Forelimb muscle (tissue), 1 donor: ENCODE measurements at places on chromosomes 7 and 10.

DNA sequence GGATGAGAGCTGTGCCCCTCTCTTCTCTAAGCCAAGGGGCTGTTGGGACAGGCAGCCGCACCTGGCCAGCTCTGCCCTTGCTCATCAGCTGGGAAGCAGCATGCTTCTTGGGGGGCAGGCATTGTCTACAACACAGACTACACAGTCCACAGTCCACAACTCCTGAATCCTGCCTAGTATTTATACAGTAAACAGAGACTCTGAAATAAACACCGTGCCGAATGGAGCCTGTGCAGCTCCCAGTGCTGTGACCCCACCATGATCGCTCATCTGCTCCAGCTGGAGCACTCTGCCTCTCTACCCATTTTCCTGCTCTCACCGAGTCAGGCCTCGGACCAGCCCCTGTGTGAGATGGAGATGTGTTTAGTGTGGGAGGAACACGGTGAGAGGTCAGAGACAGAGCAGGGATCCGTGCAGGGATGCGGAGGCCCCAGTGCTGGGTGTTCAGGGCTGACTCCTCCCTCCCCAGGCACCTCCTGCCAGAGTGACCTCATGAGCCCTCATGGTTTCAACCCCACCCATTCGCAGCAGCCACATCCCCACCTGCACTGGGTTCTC is 608.0 kb downstream of the DNAJB6 start:
- no peak for DNase-seq

DNA sequence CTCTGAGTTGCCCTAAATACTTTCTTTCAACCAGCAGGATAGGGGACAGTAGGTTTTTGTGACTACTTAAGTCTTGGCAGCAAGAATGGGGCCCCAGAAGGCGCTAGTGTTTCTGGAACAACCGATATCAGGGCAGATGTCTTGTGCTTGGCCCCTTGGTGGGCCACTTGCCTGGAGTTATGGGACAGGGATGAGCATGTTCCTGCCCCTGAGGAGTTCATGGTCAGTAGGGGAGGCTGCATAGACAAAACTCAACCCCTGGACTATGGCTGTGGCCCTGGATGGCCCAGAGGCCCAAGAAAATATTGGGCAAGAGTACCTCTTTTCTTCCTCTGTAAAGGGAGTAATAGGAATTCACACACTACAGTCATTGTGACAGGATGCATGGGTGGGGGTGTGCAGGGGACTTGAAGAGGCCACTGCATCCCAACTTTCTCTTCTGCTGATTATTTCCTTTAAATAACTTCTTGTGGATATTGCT is 57.7 kb upstream of the IGFBP3 start:
- no peak for DNase-seq

GRCh38 chr7:99210265-99210970 is 2.5 kb upstream of the KPNA7 start:
- no peak for DNase-seq

- DNase-seq: no peak
Measured at GRCh38 chr10:13750299-13751190, 163.8 kb downstream of the PRPF18 start.

DNA sequence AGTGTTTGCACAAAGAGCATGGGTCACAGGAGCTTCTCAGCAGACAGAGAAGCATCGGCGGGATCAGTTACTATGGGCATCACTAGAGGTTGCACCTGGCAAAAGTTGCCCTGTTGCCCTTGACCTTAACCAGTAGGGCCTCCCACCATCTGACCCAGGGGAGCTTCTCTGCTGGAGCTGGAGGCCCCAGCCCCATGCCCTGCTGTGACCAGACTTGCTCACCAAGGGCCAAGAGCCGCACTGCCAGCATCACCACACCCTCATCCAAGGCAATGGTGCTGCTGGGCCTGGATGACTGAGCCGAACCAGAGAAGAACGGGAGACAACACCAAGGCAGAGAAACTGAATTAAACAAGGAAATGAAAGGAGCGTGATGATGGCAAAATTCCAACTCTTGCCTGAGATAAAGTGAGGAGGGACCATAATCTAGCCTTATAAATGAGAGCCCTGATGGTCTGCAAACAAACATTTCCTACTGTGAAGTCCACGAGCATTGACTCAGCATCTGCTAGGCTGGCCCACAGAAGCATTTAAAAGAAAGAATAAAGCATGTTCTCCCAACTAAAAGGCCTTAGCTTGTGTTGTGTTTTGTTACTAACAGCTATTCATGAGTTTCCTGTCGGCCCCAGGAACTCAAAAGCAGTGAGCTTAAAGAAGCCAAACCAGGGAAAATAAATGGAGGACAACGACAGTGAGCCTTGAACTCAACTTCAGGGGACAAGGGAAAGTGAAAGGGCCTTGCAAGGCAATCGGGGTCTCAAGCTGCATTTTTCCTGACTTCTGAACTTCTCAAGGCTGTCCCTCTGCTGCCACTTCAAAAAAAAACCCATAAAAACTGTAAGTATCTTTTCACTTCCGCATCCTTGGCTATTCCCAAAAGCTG is 60.4 kb downstream of the AFAP1L2 start:
- no peak for DNase-seq
